Upper lobe of left lung (tissue), 6 donors: ENCODE measurements at places on chromosomes 5 and 9. TPM values are rescaled to one million over a fixed set of nuclear protein-coding genes. Genes with fewer than 3 reads are reported as not detected.

KYAT1 gene
- 3.9 TPM for total RNA-seq

FAM53C gene
- total RNA-seq, result 20.1 TPM

PDCD1LG2 gene
- total RNA-seq, result 1.0 TPM

SPINK13 gene
- total RNA-seq, result not detected

SMIM33 gene
- total RNA-seq, result not detected

- H3K4me3 ChIP-seq, result no peak overlapping the region
- no peaks in the 10 kb centered on the region for H3K4me1 ChIP-seq
- H3K36me3 ChIP-seq, result no peaks in the 10 kb centered on the region
- DNase-seq, result no peak
These were observed 536.5 kb upstream of the BRINP1 start for GRCh38 chr9:119905724-119906123.

- H3K36me3 ChIP-seq, result peaks cover 34% of the 10 kb centered on the region
- no peak overlapping the region for H3K4me3 ChIP-seq
- peaks cover 4% of the 10 kb centered on the region for H3K4me1 ChIP-seq
- H3K27ac ChIP-seq, result no peak overlapping the region
These were observed 16.8 kb downstream of the OTULIN start for GRCh38 chr5:14681236-14681752.

DNA sequence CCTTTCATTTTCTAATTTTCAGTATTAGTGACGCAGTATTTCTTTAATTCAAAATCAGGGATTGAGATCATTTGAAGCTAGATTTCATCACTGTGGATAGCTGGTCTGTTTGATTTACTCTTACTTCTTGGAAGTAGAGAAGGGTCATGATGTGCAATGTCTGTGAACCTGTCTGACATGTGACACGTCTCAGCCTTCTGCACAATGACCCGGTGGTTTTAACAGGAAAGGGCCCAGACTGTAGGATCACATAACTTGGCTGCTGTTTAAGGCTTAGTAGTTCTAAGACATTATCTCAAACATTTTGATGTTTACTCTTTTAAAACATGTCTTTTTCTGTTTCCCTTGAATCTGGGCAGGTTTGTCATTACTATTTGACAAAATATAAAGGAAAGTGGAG lies 823.3 kb upstream of the NUDT12 start:
- no peak overlapping the region for H3K4me3 ChIP-seq
- no peaks in the 10 kb centered on the region for H3K27me3 ChIP-seq
- H3K4me1 ChIP-seq, result no peaks in the 10 kb centered on the region
- no peak for DNase-seq
- no peaks in the 10 kb centered on the region for H3K36me3 ChIP-seq

DNA sequence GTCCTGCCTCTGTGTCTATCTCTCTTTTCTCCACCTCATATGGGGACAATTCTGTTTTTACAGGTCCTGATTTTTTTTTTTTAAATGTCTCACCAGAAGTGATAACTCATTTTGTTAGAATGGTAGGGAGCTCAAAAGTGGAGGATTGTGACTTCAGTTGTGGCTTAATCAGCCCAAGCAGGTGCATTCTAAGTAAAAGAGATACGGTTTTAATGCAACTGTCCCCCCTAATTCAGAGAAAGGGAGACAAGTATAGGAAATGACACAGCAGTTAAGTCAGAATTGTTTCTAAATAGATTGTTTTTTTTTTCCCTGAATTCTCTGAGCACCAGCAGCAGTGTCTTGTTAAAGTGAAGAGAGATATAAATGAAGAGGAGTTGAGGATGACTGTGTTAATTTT lies 24.5 kb downstream of the MAST4 start:
- no peak for DNase-seq
- no peaks in the 10 kb centered on the region for H3K27me3 ChIP-seq
- H3K4me1 ChIP-seq, result no peaks in the 10 kb centered on the region
- H3K27ac ChIP-seq, result no peak overlapping the region

- H3K36me3 ChIP-seq, result no peaks in the 10 kb centered on the region
- no peak for DNase-seq
- H3K27me3 ChIP-seq, result no peaks in the 10 kb centered on the region
- peaks cover 4% of the 10 kb centered on the region for H3K4me1 ChIP-seq
These were observed 20.3 kb downstream of the CDC14B start for GRCh38 chr9:96599298-96599697.

- DNase-seq, result no peak
- no peaks in the 10 kb centered on the region for H3K36me3 ChIP-seq
- no peak overlapping the region for H3K27ac ChIP-seq
- H3K27me3 ChIP-seq, result no peaks in the 10 kb centered on the region
These were observed 161.4 kb upstream of the GAS1 start for GRCh38 chr9:87108661-87109060.

DNA sequence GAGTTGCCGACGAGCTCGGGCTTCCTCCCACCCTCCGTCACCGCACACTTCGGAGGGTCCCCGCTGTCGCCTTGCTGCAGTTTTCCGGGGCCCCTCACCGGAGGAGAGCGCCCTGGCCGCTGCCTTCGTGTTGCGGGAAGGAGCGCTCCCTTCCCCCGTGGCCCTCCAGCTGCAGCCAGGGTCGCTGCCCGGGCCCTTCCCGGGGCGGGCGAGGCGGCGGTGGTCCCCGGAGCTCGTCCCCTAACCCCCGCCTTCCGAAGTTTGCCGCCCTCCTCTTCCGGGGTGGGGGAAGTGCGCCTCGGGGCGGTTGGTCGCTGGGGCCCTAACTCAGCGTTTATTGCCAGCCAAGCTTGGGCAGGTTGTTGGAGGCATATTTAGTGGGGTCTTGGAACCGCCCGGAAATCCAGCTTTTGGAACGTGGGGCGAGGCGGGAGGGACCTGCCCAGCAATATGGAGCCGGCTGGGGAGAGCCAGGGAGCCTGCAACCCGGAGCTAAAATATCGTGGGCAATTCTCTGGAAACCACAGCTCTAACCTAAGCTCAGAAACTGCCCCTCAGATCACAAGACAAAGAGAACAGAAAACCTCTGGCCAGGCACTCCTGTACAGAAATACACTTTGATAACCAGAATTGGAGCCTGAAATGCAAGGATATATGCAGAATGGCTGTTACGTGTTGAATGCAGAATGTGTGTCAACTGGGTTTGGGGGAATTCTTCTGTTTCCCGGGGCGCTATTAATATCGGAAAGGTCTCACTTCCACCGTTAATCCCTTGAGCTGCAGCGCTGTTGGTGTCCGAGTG lies 890 bp downstream of the PIK3R1 start:
- DNase-seq, result peak; percentile 89
- peak overlapping the region; percentile 99 for H3K27ac ChIP-seq
- no peaks in the 10 kb centered on the region for H3K27me3 ChIP-seq
- H3K4me3 ChIP-seq, result peak overlapping the region; percentile 74
- peaks cover 14% of the 10 kb centered on the region for H3K4me1 ChIP-seq
- no peaks in the 10 kb centered on the region for H3K36me3 ChIP-seq

DNA sequence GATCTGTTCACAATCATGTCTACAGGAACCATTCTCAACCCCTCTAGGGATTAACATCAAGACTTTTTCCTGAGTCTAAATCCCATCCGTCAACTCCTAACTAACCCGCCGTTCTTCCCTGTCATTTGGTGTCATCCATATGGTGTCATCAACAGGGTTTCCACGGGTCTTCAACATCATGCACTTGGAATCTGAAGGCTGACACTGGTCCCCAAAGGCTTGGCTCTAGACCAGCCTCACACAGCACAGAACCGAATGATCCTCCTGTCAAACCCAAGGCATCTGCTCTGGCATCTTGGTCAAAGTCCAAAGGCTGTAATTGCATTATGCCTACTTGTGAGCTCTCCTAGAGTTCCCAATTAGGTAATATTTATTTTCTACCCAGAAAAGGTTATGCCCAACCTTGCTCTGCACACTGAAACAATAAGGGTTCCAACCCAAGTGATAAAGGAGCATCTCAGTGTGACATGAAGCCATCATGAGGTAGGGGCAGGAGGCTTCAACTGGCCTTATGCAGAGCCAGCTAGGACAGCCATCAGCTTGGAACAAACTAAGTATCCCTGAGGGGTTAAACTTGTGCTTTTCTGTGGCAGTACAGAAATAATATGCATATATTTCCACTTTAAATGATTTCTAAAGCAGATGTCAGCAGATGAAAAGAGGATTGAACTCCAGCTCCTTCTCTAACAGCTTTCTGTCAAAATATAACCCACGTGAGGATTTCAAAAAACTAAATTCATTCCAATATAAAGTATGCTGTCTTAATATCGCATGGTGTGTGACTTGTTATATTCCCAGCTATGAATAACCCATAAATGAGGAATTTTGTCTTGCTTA lies 13.9 kb downstream of the ENC1 start:
- H3K27me3 ChIP-seq, result no peaks in the 10 kb centered on the region
- H3K4me3 ChIP-seq, result no peak overlapping the region
- DNase-seq, result no peak
- H3K36me3 ChIP-seq, result peaks cover 3% of the 10 kb centered on the region
- peaks cover 9% of the 10 kb centered on the region for H3K4me1 ChIP-seq
